ENCODE measurements at places on chromosomes 13 and 19.
A peak's percentile ranks its signal among the peaks of the same experiment; 100 is the strongest.

DNA sequence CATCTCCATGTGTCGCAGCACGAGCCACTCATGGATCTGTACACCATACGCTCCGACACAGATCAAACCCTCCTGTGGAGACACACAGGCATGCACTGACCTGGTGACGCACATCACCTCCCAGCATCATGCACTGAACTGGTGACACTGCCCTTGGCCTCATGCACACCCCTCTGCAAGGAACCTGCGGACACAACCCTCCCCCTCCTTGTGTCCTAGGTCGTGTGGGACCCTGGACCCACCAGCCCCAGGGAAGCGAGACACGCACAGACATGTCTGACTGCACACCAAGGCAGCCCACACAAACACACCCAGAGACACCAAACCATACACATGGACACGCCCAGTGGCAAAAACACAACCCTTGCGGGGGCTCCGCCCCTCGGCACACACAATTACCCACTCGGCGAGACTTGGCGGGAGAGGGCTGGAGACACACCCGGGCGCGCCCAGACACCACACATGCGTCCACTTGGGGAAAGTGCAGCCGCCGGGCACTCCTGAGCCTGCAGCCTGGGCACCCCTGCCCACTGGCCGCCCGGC lies 2.0 kb upstream of the KCNN4 start:
- DNase-seq: no peak

DNA sequence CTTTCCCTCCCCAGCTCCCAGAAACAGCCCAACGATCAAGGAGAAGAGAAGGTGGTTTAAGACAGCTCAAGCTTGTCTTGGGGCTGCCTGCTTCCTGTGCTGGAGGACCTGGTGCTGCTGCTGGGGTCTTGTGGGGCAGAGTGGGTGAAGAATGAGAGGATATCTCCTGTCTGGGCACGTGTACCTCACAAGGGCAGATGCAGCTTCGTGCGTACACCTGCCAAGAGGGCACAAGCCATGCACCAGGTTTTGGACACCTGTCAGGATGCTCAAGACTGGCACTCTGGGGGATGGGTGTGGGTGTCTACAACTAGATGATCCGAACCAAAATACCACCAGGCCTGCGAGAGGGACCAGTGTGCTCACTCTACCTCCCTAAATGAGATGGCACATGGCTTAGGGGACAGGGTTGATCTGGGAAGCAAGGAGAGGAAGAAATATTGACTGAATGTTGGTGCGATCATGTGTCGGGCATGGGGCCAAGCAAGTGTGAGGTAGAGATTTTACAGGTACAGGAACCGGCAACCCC lies 2.2 kb downstream of the CBY2 start:
- DNase-seq: no peak

GRCh38 chr19:42122691-42123607 lies 9.3 kb downstream of the POU2F2 start:
- DNase-seq: no peak

DNA sequence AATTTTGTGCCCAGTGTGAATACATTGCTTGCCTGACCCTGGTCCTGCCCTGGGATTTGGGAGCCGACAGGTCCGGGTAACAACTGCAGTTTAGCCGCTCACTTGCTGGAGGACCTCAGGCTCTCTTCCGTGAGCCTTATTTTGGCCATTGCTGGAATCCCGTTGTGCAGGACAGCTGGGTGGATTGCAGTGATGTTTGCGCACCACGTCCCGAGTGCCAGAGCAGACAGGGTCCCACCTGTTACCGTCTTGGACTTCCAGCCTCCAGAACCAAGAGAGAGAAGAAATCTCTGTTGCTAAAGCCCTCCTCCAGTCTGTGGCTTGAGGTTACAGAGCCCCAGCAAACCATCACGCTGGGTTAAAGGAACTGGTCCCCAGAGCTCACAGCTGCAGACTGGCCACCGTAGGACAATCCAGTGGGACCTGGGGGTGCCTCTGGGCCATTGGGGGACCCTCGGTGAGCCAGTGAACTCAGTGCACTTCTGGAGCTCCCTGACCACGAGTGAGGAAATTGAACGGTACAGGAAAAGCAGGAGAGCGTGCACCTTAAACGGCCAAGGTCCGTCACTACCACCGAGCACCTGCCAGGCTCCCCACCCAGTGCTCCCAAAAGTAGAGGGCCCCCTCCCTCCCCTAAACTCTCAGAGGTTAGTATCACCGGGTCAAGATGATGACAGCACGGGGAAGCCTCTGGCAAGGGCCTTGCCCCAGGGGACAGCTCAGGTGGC lies 92.9 kb downstream of the GNG7 start:
- no peak for DNase-seq

DNA sequence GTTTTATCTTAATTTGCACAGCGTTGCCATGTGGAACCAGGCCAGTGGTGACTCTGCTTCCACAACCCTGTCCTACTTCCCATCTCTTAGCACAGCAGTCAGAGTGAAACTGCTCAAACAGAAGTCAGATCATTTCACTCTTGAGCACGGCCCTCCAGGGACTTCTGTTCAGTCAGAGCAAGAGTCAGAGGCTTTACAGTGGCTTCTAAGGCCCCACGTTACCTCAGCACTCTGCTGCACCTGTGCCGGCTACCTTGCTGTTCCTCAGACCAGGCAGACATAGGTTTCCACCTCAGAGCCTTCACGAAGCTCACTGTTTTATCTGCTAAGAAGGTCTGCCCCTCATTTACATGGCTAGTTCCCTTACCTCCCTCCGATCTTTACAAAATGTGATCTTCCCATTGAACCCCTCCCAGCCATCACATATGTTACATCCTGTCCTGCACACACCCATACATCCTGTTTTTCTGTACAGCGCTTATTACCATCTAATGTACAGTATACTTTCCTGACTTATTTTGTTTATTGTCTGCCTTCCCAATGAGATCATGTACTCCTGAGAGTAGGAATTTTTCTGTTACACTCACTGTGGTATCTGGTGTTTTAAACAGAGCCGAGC lies 41.6 kb downstream of the TM9SF2 start:
- DNase-seq: no peak

GRCh38 chr13:113365583-113365970 lies 1.6 kb upstream of the GRTP1 start:
- no peak for DNase-seq

GRCh38 chr13:41075034-41075433 lies 13.7 kb downstream of the WBP4 start:
- no peak for DNase-seq

DNA sequence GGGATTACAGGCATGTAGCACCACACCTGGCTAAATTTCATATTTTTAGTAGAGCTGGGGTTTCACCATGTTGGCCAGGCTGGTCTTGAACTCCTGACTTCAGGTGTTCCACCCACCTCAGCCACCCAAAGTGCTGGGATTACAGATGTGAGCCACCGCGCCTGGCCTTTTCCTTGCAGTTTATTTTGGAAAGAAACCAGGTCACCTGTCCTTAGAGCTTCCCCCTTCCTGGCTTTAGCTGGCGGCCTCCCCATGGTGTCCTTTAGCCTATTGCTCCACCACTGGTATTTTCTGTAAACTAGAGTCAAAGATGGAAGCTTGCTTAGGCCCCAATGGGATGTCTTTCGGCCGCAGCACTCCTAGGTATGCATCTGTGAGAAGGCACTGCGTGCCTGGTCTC lies 91.2 kb downstream of the DPF1 start:
- no peak for DNase-seq

DNA sequence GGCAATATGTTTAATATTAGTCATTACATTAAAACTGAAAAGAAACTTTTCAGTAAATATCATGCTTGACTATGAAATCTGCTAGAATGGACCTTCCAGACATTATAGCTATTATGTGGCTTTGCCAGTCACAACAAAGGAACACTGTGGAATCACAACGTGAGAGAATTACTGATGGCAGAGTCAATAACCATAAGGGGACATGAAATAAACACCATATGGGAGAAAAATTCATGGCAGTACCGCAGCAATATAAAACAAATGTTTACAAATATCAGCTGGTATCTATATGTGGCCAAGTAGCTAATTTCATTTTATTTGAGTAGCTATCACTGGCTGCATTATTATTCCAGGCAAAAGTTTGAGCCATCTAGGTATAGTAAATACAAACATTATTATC lies 1818.6 kb downstream of the PCDH9 start:
- DNase-seq: no peak

- DNase-seq: no peak
Measured at GRCh38 chr13:40169476-40169875, 497.0 kb downstream of the FOXO1 start.

DNA sequence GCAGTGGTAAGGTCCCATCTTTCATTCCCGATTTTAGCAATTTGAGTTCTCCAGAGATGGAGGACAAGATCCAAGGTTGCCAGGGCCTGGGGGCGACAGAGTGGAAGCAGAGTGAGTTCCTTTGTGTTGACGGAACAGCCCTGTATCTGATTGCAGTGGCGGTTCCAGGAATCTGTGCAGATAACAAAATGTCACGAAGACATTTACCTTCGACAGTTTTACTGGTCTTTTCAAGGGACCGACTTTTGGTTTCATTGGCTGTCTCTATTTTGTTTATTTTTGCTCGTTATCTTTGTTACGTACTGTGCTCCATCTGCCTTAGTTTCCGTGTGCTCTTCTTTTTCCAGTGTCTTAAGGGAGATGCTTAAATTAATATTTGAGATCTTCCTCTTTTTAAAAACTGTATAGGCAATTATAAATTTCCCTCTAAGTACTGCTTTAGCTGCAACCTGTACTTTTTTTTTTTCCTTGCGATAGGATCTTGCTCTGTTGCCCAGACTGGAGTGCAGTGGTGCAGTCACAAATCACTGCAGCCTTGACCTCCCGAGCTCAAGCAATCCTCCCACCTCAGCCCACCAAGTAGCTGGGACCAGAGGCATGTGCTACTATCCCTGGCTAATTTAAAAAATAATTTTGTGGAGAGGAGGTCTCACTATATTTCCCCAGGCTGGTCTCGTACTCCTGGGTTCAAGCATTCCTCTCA lies 23.2 kb downstream of the KDM4B start:
- DNase-seq: no peak

DNA sequence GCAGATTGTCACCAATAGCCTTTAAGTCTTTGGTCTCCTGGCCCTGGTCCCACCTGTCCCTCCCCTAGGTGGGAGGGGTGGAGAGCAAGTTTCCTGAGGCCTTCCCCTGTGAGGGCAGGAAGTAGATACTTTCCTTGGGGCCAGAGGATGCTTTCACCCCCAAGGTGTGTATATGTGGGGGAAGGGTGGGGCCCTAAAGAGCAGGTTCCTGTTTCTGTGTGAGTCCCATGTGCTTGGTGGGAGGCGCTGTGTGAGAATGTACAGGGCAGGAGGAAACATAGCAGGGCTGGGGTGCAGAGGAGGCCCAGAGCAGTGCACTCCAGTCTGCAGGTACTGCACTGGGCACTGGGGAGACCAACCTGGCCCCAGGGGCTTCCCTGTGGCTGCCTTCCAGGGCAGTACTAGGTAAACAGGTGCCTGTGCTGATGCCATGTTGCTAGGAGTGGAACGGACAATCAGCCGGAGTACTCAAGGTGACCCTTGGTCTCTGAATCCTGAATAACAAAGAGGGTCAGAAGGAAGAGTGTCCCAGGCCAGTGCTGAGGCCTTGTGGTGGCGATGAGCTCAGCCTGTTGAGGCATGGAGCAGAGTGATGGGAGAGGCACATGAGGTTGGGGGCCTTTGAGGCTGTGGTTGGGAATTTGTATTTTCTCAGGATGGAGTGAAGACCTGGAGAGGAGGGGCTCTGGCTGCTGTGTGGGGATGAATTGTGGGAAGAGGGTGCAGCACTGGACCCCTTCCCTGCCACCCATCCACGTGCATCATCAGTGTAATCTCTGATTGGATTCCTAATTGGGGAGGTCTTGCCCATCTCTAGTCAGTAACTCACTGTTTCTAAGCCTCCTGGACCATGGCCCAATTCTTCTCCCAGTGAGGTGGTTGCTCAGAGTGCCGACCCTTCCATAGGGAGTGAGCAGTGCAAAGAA lies 5.1 kb downstream of the EGLN2 start:
- DNase-seq: no peak

DNA sequence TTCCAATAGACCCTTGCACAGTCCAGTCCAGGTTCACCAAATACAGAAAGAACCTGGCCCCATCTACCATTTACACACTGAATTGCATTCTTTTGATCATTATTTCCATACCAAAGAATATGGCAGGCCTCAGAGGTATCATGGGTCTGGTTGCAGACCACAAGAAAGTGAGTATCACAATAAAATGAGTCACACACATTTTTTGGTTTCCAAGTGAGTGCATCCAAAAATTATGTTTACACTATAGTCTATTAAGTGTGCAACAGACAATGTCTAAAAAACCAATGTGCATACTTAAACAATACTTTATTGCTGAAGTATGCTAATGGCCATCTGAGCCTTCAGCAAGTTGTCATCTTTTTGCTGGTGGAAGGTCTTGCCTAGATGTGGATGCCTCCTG lies 105.3 kb downstream of the SPACA7 start:
- no peak for DNase-seq

DNA sequence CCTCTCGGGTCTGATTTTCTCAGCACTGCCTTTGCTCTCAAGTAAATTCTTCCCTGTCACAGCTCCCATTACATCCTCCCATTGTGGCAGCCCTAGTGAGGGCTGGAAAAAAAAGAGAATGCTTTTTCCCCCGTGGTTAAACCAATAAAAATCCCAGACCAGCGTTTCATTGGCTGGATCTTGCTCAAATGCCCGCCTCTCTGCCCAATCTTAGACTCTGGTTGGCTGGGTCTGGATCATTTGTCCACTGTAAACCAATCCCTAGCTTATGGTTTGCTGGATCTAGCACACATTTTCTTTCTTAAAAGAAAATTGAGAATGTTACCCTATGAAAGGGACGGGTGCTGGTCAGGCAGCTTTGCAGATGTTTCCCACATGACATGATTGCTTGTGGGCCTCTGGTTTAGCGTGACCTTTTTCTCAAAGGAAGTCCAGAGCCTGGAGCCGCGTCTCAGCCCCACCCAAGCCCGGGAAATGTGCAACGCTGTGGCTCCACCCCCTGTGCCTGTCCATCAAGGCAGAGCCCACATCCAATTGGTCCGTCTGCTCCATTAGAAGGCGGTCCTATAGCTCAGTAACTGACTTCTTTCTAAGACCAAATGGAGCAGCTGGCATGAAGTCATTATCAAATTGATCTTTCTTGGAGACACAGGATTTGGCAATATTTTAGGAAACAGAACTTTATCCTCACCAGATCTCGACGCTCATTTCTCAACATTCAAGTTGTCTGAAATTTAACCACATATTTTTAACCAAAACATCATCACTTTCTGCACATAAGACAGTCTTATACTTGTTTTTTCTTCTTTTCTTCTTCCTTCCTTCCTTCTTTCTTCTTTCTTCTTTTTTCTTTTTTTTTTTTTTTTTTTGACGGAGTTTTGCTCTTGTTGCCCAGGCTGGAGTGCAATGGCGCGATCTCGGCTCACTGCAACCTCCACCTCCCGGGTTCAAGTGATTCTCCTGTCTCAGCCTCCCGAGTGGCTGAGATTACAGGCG lies 2.6 kb upstream of the MCEMP1 start:
- DNase-seq: peak; percentile 32
